Fibroblast of lung (primary cell): ENCODE measurements at places on chromosomes 2 and 18. TPM values are rescaled to one million over a fixed set of nuclear protein-coding genes. Genes with fewer than 3 reads are reported as not detected.

- DNase-seq: no peak
These were observed 2.3 kb downstream of the C1QL2 start for GRCh38 chr2:119156105-119156890.

DNA sequence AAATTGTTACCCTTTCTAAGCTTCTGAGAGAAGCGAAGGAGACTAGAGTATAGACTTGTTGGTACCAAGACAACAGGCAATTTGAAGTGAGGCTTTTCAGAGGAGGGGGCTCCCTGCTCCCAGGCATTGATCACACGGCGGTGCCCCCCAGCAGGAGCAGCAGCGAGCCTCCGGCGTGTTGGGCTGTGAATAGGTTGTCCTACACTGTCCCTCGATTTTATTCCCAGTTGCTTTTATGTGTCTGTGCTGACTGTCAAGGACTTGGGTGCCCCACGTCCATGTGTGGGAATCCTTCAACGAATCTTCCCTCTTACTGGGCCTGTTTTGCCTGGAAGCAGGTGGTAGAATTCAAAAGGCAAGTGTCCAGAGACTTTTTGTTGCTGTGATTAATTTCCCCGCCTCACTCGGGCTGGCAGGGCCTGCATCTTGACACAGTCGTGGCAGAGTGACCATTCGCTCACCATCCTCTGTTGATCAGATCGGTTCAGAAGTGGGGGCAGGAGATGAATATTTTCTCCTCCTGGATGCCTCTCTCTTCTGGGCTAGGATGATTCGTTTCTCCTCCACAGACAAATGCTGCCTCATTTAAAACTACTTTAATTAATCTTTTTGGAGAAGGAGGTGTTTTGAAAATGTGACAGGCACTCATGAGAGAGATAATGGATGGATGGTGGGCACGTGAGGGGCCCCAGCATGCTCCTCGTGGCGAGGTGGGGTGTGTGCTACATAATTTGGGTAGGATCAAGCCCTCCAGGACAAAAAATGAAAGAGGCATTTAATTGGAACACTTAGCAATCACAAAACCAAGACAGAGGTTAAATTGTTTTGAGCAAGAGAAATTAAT, 77.6 kb downstream of the SMIM21 start:
- DNase-seq: no peak

GRCh38 chr2:128473175-128474035, 154.7 kb upstream of the HS6ST1 start:
- peak; percentile 77 for DNase-seq

The PMAIP1 gene
- 29.8 and 34.7 TPM in 2 replicates for total RNA-seq

The PRSS56 gene
- total RNA-seq: not detected in 2 replicates
